ENCODE measurements at places on chromosomes 11 and 22. TPM values are rescaled to one million over a fixed set of nuclear protein-coding genes. Genes with fewer than 3 reads are reported as not detected.

Gene GAB4
- total RNA-seq = not detected

Gene JAML
- total RNA-seq = under 0.01 TPM

Gene MS4A1
- total RNA-seq = not detected

Gene ZNF214
- total RNA-seq = 7.0 TPM

Gene PGA5
- total RNA-seq = not detected

Gene KCNJ1
- total RNA-seq = under 0.01 TPM

Gene MPPED2
- under 0.01 TPM for total RNA-seq

Gene FXYD6
- 0.37 TPM for total RNA-seq

Measured in uterine smooth muscle cell (primary cell).